Right ventricle myocardium superior (tissue), 1 donor: ENCODE measurements at places on chromosomes 6 and 20. TPM values are rescaled to one million over a fixed set of nuclear protein-coding genes. Genes with fewer than 3 reads are reported as not detected.
A peak's percentile ranks its signal among the peaks of the same experiment; 100 is the strongest.

DNA sequence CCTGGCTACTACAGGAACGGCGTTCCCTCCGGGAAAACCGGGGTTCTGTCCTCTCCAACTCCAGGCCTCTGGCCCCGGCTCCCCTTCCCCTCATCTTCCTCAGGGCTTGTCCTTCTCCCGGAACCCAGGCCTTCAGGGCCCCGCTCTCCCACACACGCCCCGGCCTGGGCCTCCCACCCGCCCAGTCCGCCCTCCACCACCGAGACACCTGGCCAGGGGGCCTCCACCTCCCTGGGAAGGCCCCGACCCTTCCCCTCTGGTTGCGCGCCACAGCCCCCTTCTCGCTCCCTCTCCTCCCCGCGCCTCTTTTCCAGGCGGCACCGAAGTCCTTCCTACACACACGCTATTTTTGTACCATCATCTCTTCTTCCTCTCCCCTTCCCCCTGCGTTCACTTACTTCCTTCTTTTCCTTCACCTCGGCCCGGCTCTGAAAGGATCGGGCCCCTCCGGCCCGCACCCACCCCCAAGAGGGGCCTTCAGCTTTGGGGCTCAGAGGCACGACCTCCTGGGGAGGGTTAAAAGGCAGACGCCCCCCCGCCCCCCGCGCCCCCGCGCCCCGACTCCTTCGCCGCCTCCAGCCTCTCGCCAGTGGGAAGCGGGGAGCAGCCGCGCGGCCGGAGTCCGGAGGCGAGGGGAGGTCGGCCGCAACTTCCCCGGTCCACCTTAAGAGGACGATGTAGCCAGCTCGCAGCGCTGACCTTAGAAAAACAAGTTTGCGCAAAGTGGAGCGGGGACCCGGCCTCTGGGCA, 1.3 kb upstream of the SIRPA start:
- DNase-seq: peak; percentile 86

DNA sequence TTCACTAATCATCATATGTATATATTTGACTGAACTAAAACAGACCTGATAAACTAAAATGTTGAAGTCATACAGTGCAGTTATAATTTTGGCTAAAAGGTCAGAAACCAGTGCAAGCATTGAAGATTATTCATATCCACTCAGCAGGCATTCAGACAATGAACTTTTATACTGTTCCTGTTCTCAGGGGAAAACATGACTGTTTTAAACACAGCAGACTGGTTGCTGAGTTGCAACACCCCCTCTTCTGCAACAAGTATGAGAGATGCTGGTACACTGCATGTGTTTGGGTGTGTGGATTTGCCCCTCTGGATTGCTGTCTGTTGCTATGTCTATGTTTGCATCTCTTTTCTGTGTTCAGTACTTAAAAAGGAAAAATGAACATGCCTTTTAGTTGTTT, 206.8 kb downstream of the EYA4 start:
- no peak for DNase-seq

- peak; percentile 73 for DNase-seq
These were observed 148.3 kb upstream of the AFDN start for GRCh38 chr6:167678102-167679101.

CAGE1 gene
- total RNA-seq: not detected

BEND6 gene
- total RNA-seq: 0.16 TPM

GRCh38 chr6:157724138-157724820, 98.8 kb upstream of the SNX9 start:
- DNase-seq: no peak

- DNase-seq: no peak
These were observed 69.4 kb downstream of the CDH4 start for GRCh38 chr20:61321481-61321880.

DNA sequence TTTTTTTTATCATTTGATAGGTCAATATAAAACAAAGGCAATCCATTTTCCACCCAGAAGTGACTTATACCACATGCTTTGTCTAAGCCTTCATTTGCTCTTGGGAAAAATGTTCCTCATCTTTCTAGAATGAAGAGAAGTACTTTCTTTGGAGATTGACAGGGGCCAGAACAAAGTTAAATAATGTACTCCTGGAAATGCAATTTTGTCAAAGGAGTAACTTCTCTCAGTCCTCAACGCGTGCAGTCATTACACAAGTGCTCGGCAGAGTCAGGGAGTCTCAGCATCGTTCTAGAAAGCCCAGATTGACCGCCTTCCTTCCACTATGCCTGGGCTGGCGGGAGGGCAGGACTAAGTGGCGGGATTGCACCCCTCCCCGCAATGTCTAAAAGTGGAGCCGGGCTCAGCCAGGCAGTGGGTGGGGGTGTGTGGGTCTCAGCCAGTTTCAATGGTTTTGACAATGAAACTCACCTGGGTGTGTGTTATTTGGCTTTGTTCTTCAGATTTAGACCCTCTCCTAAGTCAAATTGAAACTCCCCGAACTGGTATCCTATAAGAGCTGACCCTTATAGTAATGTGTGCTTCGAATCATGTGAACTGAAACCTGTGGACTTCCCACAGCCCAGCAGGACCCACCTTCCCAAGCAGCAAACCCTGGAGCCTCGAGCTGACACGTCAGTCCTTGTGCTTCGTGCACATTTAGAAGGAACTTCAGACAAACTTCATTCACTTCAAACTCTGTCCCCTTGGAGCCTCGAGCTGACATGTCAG, 63.2 kb upstream of the DUSP22 start:
- DNase-seq: no peak

DNA sequence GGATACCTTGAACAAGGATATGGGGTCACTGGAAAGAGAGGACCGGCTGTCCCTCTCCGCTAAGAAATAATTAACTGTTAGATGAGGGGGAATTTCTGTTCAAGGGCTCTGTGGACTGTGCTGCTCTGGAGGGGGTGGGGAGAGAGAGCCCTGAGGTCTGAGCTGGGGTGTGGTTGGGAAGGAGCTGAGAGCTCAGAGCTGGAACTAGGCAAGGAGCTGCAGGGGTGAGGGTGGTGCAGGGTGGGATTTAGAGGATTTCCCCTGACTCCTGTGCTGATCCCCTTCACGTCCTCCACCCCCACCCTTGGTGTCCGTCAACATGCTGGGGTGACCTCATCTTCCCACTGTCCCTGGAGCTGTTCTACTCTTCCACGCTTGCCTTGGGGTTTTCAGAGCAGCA, 52.5 kb downstream of the HLA-A start:
- no peak for DNase-seq

CALHM5 gene
- total RNA-seq: 2.2 TPM

GRCh38 chr6:163866192-163866591, 451.7 kb downstream of the QKI start:
- DNase-seq: no peak

GRCh38 chr6:88490908-88491264, 324.7 kb upstream of the CNR1 start:
- no peak for DNase-seq

DNA sequence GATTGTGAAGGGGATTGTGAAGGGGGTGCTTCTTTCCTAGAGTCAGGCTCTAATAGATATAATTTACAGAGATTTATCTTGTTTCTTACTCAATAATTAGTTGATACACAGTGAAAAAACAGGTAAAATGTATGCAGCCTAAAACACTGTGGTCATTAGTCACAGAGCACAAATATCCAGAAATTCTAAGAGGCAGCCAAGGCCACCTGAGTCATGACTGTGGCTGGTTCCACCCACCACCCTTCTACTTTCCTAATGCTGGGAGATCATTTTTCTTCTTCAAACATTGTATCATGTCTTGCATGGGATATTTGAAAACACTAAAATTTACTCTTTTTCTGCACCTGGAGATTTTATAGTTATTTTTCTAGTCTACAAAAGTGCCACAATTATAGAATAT, 181.6 kb downstream of the OTOR start:
- DNase-seq: no peak

DNA sequence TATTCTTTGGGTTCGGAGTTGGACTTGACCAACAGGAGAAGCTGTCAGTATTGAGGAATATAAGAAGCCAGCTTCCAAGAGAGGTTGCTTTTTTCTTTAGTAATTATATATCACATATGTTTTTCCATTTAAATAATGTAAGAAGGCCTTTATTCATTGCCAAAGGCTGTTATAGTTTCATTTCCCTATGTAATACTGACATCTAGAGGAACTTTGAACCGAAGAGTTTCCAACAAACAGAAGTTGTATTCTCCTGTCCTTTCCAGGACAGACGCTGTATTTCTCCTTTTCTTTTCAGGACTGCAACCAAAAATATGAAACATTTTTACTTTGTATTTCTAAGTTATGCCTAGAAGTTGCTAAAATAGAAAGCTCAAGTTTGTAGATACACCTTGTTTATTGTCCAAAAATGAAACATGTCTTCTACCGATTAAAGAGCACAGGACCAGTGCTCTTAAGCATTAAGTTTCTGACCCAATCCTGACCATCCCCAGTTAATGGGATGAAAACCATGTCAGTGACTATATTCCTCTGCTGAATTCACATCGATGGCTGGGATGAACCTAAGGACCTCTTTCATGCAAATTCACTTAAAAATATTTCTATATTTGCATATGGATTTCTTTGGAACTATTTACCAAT, 55.1 kb downstream of the MYLK4 start:
- no peak for DNase-seq

GRCh38 chr6:138572167-138572875, 73.0 kb upstream of the NHSL1 start:
- peak; percentile 69 for DNase-seq

GRCh38 chr6:20217324-20217855, 5.1 kb upstream of the MBOAT1 start:
- DNase-seq: no peak

SGK2 gene
- total RNA-seq: 0.38 TPM

GRCh38 chr6:147205690-147206600, 1.7 kb downstream of the STXBP5 start:
- no peak for DNase-seq

LHFPL5 gene
- not detected for total RNA-seq

SNAP25 gene
- total RNA-seq: not detected

SLC32A1 gene
- not detected for total RNA-seq

- no peak for DNase-seq
These were observed 95.7 kb downstream of the SMLR1 start for GRCh38 chr6:130922922-130923321.

PTCHD4 gene
- total RNA-seq: 0.81 TPM

C20orf141 gene
- not detected for total RNA-seq

GRCh38 chr6:81575442-81575841, 177.0 kb downstream of the TENT5A start:
- no peak for DNase-seq

PPP1R14C gene
- 131 TPM for total RNA-seq

- no peak for DNase-seq
These were observed 35.1 kb upstream of the IRAK1BP1 start for GRCh38 chr6:78832091-78832808.

- DNase-seq: no peak
These were observed 131.1 kb downstream of the OPRM1 start for GRCh38 chr6:154170106-154170505.

DACT2 gene
- 1.6 TPM for total RNA-seq

SMLR1 gene
- total RNA-seq: not detected
